ENCODE measurements at places on chromosomes 1 and 21.

GRCh38 chr21:18398843-18399242, 4.7 kb downstream of the TMPRSS15 start:
- no peak for DNase-seq

- DNase-seq, result no peak
Measured at GRCh38 chr1:18384059-18384458, 96.7 kb upstream of the KLHDC7A start.

DNA sequence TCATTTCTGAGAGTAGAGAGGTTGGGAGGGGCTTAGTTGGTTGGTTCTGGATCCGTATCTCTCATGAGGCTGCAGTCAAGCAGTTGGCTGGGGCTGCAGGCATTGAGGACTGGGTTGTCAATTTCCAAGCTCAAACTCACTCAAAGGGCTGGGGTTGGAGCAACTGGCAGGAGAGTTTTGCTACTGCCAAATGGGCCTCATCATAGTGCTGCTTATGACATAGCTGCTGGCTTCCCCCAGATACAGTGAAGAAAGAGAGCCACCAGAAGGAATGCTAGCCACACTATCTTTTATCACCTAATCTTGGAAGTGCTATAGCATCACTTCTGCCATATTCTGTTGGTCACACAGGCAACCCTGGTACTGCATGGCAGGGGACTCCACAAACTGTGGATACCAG, 363.5 kb upstream of the USP24 start:
- no peak for DNase-seq

- DNase-seq, result no peak
Measured at GRCh38 chr1:55480029-55480795, 265.0 kb upstream of the USP24 start.

- DNase-seq, result no peak
Measured at GRCh38 chr1:154154534-154155191, at the start of gene NUP210L. Gene NUP210L (minus strand): TSS chr1:154155073.

GRCh38 chr1:17170571-17170970, 34.4 kb upstream of the PADI1 start:
- no peak for DNase-seq

GRCh38 chr1:184800876-184801275, 46.2 kb upstream of the EDEM3 start:
- no peak for DNase-seq

- DNase-seq, result no peak
Measured at GRCh38 chr21:31347435-31348032, 3.5 kb upstream of the TIAM1 start.

DNA sequence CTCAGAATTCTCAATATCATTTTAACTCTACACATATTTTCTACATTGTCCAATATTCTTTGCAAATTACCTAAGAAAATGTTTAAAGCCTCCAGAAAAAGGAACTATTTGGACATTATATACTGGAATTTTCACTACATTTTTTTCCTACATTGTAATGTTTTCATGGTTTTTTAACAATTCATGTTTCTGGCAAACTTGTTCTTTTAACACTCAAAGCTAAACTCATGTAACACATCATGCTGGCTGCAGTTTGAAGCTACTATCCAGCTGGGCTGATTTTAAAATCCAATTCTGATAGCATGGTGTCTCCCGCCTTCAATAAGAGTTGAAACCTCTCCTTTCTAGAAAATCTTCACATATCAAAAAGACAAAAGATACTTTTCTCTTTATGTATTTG, 52.0 kb downstream of the TGFBR3 start:
- DNase-seq, result no peak

GRCh38 chr1:9881838-9882249, 28.2 kb downstream of the CTNNBIP1 start:
- no peak for DNase-seq

DNA sequence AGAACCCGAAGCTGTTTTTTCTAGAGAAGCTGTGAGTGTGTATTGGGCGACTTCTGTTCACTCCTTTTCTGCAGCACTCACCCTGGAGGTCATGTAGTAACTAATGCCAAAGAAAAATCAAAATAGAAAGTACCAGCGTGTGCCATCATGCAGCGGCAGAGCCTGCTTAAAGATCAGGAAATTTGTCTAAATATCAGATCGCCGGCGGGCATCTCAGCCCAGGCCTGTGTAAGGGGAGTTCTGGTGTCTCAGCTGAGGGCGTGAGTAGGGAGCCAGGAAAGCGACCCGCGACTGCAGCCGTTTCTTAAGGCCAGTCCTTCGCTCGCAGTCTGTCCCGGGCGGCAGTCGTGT, 768 bp downstream of the EDARADD start:
- no peak for DNase-seq

GRCh38 chr1:3021801-3022401, 634 bp downstream of the ACTRT2 start:
- no peak for DNase-seq

DNA sequence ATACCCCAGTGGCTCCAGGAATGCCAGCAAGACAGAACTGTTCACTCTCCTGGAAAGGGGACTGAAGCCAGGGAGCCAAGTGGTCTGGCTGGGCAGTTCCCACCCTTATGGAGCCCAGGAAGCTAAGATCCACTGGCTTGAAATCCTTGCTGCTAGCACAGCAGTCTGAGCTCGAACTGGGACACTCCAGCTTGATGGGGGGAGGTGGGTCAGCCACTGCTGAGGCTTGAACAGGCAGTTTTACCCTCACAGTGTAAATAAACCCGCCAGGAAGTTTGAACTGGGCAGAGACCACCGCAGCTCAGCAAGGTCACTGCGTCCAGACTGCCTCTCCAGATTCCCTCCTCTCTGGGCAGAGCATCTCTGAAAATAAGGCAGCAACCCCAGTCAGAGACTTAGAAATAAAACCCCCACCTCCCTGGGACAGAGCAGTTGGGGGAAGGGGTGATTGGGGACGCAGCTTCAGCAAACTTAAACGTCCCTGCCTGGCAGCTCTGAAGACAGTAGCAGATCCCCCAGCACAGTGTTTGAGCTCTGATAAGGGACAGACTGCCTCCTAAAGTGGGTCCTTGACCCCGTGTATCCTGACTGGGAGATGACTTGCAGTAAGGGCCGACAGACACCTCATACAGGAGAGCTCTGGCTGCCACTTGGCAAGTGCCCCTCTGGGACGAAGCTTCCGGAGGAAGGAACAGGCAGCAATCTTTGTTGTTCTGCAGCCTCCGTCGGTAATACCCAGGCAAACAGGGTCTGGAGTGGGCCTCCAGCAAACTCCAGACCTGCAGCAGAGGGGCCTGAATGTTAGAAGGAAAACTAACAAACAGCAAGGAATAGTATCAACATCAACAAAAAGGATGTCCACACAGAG, 568.4 kb downstream of the PLA2G4A start:
- DNase-seq, result no peak

- no peak for DNase-seq
Measured at GRCh38 chr21:44085491-44086321, 21.5 kb upstream of the PWP2 start.

- no peak for DNase-seq
Measured at GRCh38 chr1:211155040-211155439, 21.1 kb upstream of the KCNH1 start.

- no peak for DNase-seq
Measured at GRCh38 chr1:47711184-47711847, 273.5 kb downstream of the FOXD2 start.

GRCh38 chr1:154689083-154689482, 81.1 kb upstream of the ADAR start:
- no peak for DNase-seq

DNA sequence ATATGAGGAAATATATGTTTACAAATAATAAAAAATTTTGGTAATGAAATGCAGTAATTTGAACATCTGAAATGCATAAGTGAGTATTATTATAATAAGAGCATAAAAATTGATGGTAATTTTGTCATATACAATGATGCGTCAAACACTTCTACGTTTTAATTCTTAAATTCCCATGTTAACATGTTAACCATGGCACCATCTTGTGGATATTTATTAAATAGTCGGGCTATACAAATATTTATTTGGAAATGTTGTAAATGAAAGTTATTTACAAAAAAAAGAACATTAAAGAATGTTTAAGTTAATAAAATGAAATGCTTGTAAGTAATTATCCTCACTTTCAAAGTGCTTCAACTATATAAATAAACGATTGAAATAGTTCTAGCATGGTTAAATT, 57.2 kb upstream of the C1orf185 start:
- DNase-seq, result no peak

Measured in stimulated activated CD4-positive, alpha-beta T cell treated with anti-CD3 and anti-CD28 coated beads, Interleukin-4, amount 100 ng/mL, for 1 hour (primary cell).